ENCODE measurements at places on chromosomes 12 and 14.

- no peak for DNase-seq
Observed at GRCh38 chr12:54377797-54378515, 6.6 kb downstream of the ZNF385A start.

GRCh38 chr12:52149182-52149641 lies 42.6 kb downstream of the KRT80 start:
- no peak for DNase-seq

- DNase-seq, result no peak
Observed at GRCh38 chr12:41514907-41515306, 326.8 kb downstream of the PDZRN4 start.

DNA sequence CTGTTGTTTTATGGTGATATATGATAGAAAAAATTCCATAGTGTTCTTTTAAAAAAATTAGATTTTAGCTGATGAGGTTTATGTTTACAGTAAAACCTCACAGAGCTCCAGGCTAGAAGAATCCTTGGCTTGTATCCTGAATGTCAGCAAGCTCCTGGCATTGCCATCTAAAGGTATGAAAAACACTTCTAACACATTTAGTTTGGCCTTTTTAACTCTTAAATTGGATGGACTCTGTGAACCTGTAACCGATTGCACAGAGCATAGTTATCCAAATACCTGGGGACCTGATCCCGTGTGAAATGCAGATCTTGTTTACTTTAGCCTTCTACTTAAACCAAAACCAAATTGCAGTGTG lies 241.1 kb upstream of the DCN start:
- DNase-seq, result no peak

- no peak for DNase-seq
Observed at GRCh38 chr14:100982762-100983161, 79.2 kb upstream of the RTL1 start.

DNA sequence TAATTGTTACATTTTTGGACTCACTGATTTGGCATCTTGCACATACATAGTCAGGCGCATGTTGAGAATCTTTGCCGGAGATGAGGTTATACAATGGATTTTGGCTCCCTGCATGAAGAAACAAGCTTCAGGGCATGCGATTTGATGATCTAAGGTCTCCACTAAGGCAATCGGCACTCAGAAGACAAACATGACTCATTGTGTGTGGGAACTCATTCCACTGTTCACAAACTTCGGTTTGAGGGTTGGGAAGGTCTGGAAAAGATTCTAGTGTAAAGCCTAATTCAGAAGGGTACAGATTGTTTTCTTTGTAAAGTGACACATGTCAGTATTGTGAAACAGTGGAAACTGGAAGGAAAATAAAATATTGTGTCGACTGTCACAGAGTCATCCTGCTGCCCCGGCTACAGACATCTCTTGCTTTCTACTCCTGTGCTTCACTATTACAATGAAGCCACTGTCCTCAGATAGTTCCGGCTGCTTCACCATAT lies 192.6 kb upstream of the HMGA2 start:
- DNase-seq, result peak; percentile 95

- DNase-seq, result no peak
Observed at GRCh38 chr12:67988601-67989021, 636 bp upstream of the IFNG-AS1 start.

DNA sequence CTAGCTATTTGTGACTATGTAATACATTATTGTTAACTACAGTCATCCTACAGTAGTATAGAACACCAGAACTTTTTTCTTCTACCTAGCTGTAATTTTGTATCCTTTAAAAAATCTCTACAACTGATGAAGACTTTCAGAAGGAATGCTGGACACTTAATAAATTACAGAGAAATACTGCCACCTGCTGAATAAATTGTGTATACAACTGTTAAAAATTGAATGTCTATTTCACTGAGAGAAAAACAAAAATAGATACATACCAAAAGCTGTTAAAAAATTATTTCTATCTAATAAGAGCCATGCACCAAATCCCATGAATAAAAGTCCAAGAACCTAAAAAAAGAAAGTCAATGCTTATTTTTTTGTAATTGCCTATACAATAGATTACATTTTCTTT lies 6.6 kb downstream of the TSPAN19 start:
- peak; percentile 69 for DNase-seq

- no peak for DNase-seq
Observed at GRCh38 chr14:94474581-94475031, 1.4 kb downstream of the SERPINA9 start.

Measured in SK-MEL-5 (cell line).